Smooth muscle cell of the pulmonary artery (primary cell): ENCODE measurements at places on chromosomes 12 and 14. TPM values are rescaled to one million over a fixed set of nuclear protein-coding genes. Genes with fewer than 3 reads are reported as not detected.

FBXW8 gene
- 20.2 and 27.6 TPM in 2 replicates for total RNA-seq

KRT1 gene
- total RNA-seq: not detected in 2 replicates

RNASE4 gene
- total RNA-seq: 58.3 and 59.6 TPM in 2 replicates

ABCC9 gene
- 22.9 and 46.0 TPM in 2 replicates for total RNA-seq

DACT1 gene
- 28.3 and 43.4 TPM in 2 replicates for total RNA-seq

ACAD10 gene
- 18.5 and 18.6 TPM in 2 replicates for total RNA-seq

CLEC9A gene
- not detected in 2 replicates for total RNA-seq

SLC2A14 gene
- 0.13 TPM in 1 of 2 replicates, not detected in the other for total RNA-seq

TAS2R8 gene
- total RNA-seq: not detected in 2 replicates

TMEM30B gene
- total RNA-seq: 0.86 and 2.3 TPM in 2 replicates

KRT86 gene
- total RNA-seq: 5.0 and 8.7 TPM in 2 replicates

KRT73 gene
- not detected in 2 replicates for total RNA-seq

SVOP gene
- not detected in 2 replicates for total RNA-seq

TNFAIP2 gene
- total RNA-seq: 46.8 and 69.0 TPM in 2 replicates

AACS gene
- total RNA-seq: 16.9 and 23.8 TPM in 2 replicates

EFS gene
- 4.7 and 15.0 TPM in 2 replicates for total RNA-seq

GLIPR1 gene
- total RNA-seq: 185 and 193 TPM in 2 replicates

RASSF8 gene
- total RNA-seq: 95.3 and 149 TPM in 2 replicates

POTEG gene
- total RNA-seq: not detected in 2 replicates

GPR135 gene
- 4.9 and 5.0 TPM in 2 replicates for total RNA-seq

MYL6B gene
- total RNA-seq: 56.4 and 58.6 TPM in 2 replicates

FAM234B gene
- total RNA-seq: 11.0 and 12.6 TPM in 2 replicates

IGF1 gene
- total RNA-seq: 0.39 TPM in 1 of 2 replicates, not detected in the other

ERBB3 gene
- total RNA-seq: 0.10 and 0.52 TPM in 2 replicates

DHRS1 gene
- 12.9 and 29.0 TPM in 2 replicates for total RNA-seq

PMEL gene
- total RNA-seq: 0.65 and 0.76 TPM in 2 replicates

ACOT6 gene
- not detected in 2 replicates for total RNA-seq

DPPA3 gene
- not detected in 2 replicates for total RNA-seq

MSI1 gene
- 0.20 TPM in 1 of 2 replicates, not detected in the other for total RNA-seq

JPH4 gene
- total RNA-seq: not detected in 2 replicates

FRMD6 gene
- 195 and 346 TPM in 2 replicates for total RNA-seq

VPS37B gene
- 11.0 and 17.6 TPM in 2 replicates for total RNA-seq

NIN gene
- total RNA-seq: 25.9 and 28.0 TPM in 2 replicates

FOXG1 gene
- 0.76 and 1.6 TPM in 2 replicates for total RNA-seq

FBRSL1 gene
- 3.1 and 7.1 TPM in 2 replicates for total RNA-seq

OTX2 gene
- total RNA-seq: not detected in 2 replicates

LTB4R gene
- 1.9 and 2.7 TPM in 2 replicates for total RNA-seq

KIF26A gene
- under 0.01 and 0.03 TPM in 2 replicates for total RNA-seq

KDM5A gene
- total RNA-seq: 60.0 and 67.2 TPM in 2 replicates

OLR1 gene
- 0.33 TPM in 1 of 2 replicates, not detected in the other for total RNA-seq

GPRC5D gene
- total RNA-seq: 0.13 TPM in 1 of 2 replicates, not detected in the other

TMEM52B gene
- total RNA-seq: 0.07 TPM in 1 of 2 replicates, not detected in the other

MIPOL1 gene
- total RNA-seq: 10.2 and 16.3 TPM in 2 replicates

KRT6C gene
- total RNA-seq: 0.07 TPM in 1 of 2 replicates, not detected in the other

DENND5B gene
- 10.9 TPM in 2 replicates for total RNA-seq

SERPINA1 gene
- total RNA-seq: not detected in 2 replicates

CRACR2A gene
- total RNA-seq: 0.69 and 4.3 TPM in 2 replicates

WASHC4 gene
- total RNA-seq: 88.9 and 109 TPM in 2 replicates

CSRNP2 gene
- 21.8 and 25.6 TPM in 2 replicates for total RNA-seq
